Breast epithelium (tissue), 4 donors: ENCODE measurements at places on chromosomes 12 and 14.

- no peak for DNase-seq
These were observed 57.5 kb downstream of the PLEKHA5 start for GRCh38 chr12:19186722-19187661.

- DNase-seq, result no peak
These were observed 27.7 kb upstream of the LTA4H start for GRCh38 chr12:96063046-96063445.

DNA sequence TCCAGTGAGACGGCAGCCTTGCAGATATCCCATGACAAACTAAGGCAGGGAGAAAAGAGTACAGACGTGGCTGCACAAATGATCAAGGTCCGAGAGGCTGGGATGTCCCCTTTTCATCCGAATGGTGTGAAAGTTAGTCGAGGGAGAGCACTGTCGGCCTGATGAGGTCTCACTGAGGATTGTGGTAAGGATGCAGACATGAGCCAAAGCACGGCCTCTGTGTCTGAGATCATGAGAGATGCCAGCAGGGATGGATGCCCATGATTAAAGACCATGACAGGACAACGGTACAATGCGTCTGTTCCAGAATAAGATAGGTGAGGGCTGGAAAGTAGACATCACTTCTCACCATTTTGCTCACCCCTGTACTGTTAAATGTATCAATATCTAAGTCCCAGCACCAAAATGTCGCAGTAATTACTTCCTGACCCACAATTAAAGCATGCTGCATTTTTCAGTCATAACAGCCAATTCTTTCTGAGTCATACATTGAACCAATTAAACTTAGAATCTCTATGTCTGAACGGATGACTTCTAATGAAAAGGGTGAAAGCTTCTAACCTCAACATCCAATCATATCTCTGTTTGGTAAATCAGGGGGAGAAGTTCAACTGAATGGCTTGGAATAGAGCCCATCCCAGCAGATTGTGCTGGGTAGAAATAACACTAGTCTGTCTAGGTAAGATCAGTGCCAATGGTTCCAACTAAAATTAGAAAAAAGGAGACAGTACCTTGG, 249.6 kb upstream of the SOX5 start:
- no peak for DNase-seq

GRCh38 chr12:122295877-122296276, 29.6 kb upstream of the VPS33A start:
- no peak for DNase-seq

- no peak for DNase-seq
These were observed 230.7 kb upstream of the SLC16A7 start for GRCh38 chr12:59365133-59365532.
